ENCODE measurements at places on chromosomes 3 and 15. TPM values are rescaled to one million over a fixed set of nuclear protein-coding genes. Genes with fewer than 3 reads are reported as not detected.

DNA sequence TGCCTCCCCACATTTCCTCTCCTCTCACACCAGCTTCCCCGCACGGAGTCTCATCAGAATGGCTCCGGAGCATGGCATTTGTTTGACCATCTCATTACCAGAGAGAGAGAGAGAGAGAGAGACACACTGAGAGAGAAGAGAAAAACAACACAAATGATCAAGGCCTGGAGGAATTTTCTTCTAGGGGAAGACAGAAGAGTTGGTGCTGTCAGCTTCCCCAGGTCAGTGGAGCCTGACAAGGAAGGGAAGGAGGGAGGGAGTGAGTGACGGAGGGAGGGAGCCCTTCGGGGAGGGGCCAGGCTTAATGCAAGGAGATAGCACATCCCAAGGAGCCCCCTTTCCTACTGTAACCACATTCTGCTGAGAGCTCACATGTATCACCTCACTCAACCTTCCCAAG is 9.1 kb downstream of the ST8SIA2 start:
- no peaks in the 10 kb centered on the region for H3K4me1 ChIP-seq
- peaks cover 2% of the 10 kb centered on the region for H3K27me3 ChIP-seq
- H3K27ac ChIP-seq: no peak overlapping the region
- no peak for DNase-seq

DNA sequence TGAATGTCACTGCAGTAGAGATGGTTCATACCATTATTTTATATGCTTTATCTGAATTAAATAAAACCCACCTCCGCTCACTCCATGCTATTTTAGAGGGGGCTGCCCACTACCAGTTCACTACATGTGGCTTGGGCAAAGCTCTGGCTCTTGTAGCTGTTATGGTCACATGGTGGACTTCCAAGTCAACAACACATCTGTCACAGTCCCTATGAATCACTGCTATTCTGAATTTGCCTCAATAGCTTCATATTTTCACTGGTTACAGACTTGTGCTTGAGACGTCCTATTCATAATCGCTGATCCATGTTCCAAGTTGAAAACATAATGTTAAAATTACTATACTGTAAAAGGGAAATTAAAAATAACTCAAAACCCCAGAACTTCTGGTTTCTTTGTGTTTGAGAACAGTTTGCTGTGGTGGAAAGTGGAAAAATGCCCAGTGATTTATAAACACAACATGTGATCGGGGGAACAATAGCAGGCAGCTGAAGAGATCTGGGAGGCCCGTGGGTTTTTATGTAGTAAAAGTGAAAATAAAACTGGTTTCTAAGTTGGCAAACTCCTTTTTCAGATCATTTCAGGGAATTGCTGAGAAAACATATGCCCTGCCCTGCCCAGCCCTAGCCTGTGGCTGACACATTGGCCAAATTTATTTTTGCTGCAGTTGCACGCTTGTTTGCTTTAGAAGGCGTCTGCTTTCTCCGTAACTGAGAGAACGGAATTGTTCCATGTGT is 128.8 kb upstream of the PRR23C start:
- peaks cover 2% of the 10 kb centered on the region for H3K4me1 ChIP-seq
- no peak overlapping the region for H3K27ac ChIP-seq
- no peaks in the 10 kb centered on the region for H3K36me3 ChIP-seq
- no peak for DNase-seq

MBNL1 gene
- 331 TPM for polyA plus RNA-seq

DNA sequence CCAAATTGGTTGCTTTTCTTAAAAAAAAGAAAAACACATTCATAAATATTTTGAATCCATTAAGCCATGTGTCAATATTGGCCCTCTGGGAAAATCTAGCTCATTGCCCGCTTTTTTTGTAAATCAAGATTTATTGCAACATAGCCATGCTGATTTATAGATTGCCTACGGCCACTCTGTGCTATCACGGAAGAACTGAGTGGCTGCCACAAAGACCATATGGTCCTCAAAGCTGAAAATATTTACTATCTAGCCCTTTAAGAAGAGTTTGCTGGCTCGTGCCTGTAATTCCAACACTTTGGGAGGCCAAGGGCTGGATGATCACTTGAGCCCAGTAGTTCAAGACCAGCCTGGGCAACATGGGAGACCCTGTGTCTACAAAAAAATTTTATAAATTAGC is 45.9 kb downstream of the IL5RA start:
- H3K27ac ChIP-seq: no peak overlapping the region
- H3K4me3 ChIP-seq: no peak overlapping the region
- no peak for DNase-seq
- H3K4me1 ChIP-seq: no peaks in the 10 kb centered on the region
- no peaks in the 10 kb centered on the region for H3K36me3 ChIP-seq
- no peaks in the 10 kb centered on the region for H3K27me3 ChIP-seq

All from naive thymus-derived CD8-positive, alpha-beta T cell (primary cell).